ENCODE measurements at places on chromosomes 7 and 10.
A peak's percentile ranks its signal among the peaks of the same experiment; 100 is the strongest.

- no peak for DNase-seq
Measured at GRCh38 chr10:11299125-11299524, 281.5 kb downstream of the CELF2 start.

DNA sequence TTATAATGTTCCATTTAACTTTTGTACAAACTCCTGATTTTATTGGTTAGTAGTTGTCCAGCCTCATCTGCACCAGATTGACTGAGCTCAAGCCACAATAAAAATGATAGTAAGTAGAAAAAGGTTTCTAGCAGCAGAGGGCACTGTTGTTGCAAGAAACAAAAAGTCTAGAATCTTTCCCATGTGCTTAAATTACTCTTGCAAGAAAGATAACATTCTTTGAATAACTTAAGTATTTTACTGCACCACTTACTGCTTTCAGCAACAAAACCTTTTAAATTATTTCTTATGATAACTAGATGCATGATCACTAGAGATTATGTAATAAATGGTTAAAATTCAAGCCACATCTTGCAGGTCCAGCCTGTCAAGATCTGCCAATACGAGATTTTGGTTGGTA lies 27.0 kb downstream of the LMOD2 start:
- no peak for DNase-seq

GRCh38 chr7:17910377-17910776 lies 29.9 kb downstream of the SNX13 start:
- DNase-seq, result no peak

- DNase-seq, result no peak
Measured at GRCh38 chr10:43749145-43749576, 100.5 kb upstream of the ZNF32 start.

DNA sequence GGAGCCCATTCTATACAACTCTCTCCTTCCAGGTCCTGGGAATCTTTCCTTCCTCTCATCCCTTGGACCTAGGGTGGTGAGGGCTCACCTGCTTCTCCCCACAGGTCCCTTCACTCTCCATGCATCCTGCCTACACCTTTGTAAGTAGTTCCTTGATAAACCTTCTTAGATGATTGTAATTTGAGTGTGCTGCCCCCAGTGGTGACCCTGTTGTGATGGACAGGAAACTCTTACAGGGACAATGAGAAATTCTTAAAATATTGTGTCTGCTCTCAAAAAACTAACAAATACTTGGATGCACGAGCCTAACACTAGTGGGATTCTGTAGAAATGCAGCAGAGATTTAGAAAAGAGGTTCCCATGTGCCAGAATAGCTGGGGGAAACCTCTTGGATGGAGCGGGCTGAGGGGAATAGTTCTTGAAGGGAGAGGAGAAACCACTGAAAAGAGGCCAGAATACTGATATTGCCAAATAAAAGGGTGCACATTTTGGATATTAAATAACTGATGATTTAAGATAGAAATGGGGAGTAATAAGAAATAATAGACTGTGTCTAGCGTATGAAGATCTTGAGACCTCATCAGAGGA lies 6.7 kb upstream of the PAXIP1 start:
- no peak for DNase-seq

DNA sequence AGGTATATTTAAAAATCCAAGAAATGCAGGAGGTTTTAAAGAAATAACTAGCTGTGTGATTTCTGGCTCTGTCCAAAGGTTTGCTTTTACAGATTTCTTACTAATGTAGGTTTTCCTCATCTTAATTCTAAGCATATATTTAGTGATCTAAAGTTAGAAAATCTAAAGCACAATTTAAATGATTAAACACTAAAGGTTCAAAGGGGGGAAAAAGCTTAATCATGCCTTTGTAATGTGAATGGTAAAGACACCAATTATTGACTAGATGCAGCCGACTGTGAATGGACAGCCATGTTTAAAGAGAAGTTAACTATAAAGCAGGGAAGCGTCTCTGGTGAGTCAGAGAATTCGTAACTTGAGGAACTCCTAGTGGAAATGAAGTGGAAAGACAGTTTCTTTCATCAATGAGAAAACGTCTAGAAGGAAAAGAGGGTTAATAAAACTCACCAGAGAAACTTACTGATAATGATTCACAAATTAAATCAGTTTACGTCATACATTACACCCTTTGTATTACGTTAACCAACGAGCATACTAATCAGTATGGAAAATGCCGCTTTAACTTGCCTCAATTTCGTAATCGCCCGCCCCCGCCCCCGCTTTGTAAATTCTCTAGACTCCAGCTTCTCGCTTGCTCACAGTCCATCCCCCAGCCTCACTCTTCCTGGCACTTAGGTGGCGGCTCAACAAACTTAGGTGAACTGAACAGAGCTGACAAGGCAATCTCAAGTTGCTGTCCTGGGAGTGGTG lies 1.1 kb upstream of the HBP1 start:
- peak; percentile 41 for DNase-seq

- no peak for DNase-seq
Measured at GRCh38 chr10:110742801-110743200, 98.7 kb downstream of the RBM20 start.

- no peak for DNase-seq
Measured at GRCh38 chr7:91151916-91152315, 112.3 kb upstream of the FZD1 start.

- DNase-seq, result no peak
Measured at GRCh38 chr10:14603534-14604102, 171.1 kb downstream of the FAM107B start.

GRCh38 chr10:77633376-77633775 lies 4.2 kb downstream of the KCNMA1 start:
- DNase-seq, result no peak

DNA sequence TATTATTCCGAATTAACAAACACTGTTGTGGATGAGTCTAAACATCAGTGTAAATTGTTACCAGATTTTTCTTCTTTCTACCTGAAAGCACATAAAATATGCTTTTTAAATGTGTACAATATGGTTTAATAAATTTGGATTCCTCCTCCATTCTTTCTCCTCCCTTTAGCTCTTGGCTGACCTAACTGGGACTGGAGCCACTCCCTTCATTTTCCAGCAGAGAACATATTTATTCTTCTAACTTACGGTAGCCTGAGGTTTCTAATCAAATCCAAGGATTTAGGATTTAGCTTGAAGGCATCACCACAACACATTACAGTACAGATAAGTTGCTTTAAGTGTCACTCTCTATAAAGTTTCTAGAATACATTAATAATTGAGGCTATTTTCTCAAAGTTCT lies 88.2 kb upstream of the SEMA3C start:
- no peak for DNase-seq

- DNase-seq, result no peak
Measured at GRCh38 chr10:127836966-127837365, 55.8 kb downstream of the CLRN3 start.

DNA sequence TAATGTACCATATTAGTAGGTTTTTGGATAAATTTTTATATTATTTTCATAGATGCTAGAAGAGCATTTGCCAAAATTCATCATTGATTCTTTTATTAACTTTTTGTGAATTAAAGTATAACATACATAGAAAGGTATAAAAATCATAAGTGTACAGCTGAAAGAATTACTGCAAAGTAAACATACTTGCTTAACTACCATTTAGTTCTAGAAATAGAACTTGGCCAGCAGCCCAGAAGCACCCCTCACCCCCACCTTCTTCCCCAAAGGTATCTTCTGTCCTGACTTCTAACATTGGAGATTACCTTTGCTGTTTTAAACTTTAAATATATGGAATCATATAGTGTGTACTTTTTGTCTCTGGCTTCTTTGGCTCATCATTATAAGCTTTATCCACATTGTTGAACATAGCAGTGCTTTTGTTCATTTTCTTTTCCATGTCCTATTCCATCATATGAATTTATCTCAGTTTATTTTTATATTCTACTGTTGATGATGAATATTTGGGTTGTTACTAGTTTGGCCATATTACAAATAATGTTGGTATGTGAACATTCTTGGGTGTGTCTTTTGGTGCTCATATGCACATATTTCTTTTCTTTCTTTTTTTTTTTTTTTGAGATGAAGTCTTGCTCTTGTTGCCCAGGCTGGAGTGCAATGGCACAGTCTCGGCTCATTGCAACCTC lies 142.8 kb downstream of the ADK start:
- no peak for DNase-seq

- no peak for DNase-seq
Measured at GRCh38 chr7:30175180-30175579, 40.4 kb downstream of the MTURN start.

GRCh38 chr10:124602121-124602561 lies 140.5 kb downstream of the LHPP start:
- no peak for DNase-seq

DNA sequence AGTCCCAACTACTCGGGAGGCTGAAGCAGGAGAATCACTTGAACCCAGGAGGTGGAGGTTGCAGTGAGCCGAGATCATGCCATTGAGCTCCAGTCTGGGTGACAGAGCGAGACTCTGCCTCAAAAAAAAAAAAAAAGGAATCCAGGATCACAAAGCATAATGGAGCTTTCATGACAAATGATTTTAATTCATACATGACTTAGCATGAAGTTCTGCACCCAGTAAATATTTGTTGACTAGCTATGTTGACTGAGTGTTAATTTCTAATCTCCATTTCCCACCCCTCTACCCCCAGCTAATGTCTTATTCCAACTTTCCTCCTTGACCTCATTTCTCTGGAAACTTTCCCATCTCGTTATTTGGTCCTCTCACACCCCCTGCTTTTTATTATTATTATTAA lies 53.3 kb downstream of the ATOH7 start:
- no peak for DNase-seq

DNA sequence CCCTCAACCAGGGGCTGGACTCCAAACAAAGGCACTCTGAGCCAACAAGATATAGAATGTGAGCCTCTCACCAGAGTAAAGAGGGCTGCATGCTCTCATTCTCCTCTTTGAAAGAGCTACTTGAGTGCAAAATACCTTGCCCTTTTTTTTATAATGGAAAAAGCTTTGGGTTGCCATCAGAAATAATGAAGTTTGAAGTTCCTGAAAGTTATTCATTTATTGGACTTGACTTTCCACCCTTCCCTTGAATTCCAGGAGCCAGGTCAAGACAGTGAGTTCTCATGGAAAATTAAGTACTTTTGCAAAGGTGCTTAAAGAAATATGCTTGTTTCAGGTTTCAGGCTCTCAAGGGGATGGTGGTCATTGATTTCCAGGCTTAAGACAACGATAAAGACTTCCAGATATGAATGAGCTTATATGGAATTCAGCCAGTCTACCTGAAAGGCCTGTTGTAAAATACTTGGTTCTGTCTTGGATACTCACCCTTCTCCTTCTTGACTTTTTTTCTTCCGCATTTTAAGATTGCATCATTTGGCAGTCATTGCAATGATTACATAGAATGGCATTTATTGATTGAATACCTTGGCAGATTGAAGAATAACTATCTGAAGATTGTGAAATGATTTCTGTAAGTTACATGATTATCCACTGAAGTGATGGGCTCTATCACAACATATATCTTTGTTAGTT lies 696.4 kb downstream of the INHBA start:
- DNase-seq, result no peak

DNA sequence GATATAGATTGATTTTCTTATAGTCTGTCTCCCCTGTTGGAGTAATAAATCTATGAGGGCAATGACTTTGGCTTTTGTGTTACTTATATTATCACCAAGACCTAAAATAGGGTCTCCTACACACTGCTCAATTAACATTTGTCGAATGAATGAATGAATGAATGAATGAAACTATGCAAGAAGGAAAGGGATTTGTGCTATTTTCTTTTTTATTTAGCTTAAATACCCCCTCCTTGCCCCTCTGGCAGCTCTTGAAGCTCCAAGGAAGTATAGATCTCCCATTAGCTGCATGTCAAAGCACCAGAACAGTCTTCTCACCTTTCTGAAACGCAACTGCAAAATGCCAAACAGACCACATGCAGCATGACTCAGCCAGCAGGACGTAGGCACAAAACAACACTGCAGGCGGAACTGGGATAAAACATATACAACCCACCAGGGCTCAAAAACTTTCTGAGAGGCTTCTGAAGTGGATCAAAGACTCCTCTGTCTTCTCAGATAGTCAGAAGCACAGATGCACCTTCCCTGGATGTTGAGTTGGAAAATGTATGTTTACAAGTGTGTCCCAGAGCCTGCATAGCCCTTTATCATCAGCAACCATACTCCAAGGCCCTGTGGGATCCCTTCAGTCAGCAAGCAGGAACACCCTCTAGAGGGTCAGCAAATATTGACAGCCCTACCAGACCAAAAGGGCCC lies 187.8 kb downstream of the NPSR1 start:
- DNase-seq, result no peak

DNA sequence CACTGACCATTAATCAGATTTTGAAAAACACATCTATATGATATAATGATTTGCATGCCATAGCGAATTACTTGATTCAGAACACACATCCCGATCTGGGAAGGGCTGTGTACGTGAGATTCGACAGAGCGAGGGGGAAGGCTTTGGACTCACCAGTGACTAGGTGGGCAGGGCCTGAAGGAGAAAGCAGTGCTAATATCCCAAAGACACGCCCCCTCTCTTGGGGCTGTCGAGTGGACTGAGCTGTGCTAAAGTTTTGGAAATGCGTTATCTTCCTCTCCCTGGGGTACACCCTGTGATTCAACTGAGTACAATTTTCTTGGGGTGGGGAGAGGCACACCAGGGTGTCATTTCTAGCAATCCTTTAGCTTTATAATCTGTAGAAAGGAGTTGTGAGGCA lies 1.8 kb downstream of the LRRC17 start:
- peak; percentile 78 for DNase-seq

- DNase-seq, result no peak
Measured at GRCh38 chr7:55996856-55997500, 32.6 kb downstream of the NIPSNAP2 start.

- DNase-seq, result no peak
Measured at GRCh38 chr7:40538281-40538680, 403.5 kb downstream of the SUGCT start.

GRCh38 chr10:79347894-79348639 lies 798 bp downstream of the PPIF start:
- DNase-seq, result no peak

DNA sequence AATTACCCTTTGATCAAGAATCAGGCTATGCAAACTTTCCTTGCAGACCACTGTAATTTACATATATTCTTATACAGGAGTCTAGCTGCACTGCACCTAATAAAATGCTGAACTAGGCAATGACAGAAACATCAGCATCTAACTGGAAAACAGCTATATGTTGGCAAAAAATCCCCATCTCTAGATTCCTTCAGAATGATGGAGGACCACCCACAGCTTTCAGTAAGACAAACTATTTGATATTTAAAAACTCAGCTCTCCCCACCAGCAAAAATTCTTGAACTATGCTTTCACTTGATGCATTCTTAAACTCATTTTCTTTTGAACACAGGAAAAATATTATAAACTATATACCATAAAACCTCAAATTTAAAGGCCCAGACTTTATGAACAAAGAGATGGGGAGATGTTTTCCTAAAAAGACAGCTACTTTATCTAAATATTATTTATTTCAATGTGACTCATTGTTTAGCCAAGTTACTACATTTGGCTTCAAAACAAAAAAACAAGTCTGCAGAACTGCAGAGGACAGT lies 77.4 kb downstream of the SEMA3C start:
- DNase-seq, result no peak

DNA sequence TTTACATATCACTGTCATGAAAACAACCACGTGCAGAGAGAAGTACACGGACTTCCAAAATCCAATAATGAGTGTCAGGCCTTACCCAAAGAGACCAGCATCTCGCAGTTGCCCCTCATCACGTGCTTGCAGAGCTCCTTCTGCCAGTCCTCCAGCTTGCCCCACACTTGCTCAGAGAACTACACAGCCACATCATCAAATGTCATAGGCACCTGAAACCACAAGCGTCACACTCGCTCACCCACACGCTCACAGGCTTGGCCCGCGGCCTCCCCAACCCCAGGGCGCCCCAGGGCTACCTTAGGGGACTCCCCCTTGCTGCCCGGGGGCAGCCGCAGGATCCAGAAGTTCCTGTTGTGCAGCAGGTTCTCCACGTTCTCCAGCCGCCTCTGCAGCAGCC lies 123.4 kb upstream of the ZNF746 start:
- DNase-seq, result no peak
